Cardiac septum (tissue), 1 donor: ENCODE measurements at places on chromosomes 5 and 9. TPM values are rescaled to one million over a fixed set of nuclear protein-coding genes. Genes with fewer than 3 reads are reported as not detected.

DNA sequence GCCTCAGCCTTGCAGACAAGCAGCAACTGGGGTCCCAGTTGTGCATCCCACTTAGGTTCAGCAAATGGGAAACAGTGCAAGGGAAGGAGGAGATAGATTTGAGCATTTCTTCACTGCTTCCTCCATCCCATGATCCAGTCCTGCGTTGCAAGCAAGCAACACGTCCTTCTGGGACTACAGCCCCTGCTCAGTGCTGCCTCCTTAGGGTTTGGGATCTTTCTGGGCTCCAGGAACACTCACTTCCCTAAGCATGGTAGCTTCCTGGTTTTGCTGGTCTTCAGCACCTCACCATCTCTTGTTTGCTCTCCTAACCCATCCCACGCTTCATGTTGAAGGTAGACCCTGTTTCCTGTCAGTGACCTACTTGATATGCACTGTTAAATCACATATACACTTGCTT lies 444.7 kb downstream of the MED10 start:
- no peak for DNase-seq

GRCh38 chr9:119255116-119255515 lies 114.1 kb downstream of the BRINP1 start:
- no peak for DNase-seq

The TAF1L gene
- not detected for total RNA-seq

DNA sequence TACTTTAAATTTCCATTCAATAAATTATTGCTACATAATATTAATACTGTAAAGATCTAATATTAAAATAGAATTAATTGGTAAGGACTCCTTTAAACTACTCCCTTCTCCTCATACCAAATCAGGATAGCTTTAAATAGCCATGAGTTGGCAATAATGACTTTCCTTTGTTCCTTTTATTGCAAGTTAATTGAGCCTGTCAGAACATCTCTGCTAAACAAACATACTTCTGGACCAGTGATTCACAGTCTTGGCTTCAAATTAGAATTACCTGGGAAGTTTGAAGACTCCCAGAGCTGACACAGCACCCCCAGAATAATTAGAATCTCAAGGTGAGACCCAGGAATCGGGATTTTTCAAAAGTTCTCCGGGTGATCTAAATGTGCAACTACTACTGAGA lies 18.7 kb downstream of the C5orf58 start:
- DNase-seq, result no peak

DNA sequence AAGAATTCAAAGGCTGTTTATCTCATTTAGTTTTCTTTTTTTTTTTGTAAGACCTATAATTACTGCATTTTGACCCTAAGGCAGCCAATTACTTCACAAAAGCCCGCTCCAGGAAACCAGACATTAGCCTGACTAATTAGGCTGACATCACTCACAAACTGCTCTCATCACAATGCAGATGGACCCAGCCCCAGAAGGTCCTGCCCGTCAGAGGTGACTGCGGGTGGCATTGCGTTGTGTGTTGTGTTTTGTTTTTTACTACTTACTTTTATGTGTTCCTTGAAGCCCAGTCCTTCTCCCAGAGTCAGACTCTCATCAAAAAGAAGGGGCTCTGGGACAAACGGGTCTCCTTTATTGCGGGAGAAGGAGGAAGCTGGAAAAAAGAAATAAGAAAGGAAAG lies 172.2 kb downstream of the HSD17B3 start:
- no peak for DNase-seq

DNA sequence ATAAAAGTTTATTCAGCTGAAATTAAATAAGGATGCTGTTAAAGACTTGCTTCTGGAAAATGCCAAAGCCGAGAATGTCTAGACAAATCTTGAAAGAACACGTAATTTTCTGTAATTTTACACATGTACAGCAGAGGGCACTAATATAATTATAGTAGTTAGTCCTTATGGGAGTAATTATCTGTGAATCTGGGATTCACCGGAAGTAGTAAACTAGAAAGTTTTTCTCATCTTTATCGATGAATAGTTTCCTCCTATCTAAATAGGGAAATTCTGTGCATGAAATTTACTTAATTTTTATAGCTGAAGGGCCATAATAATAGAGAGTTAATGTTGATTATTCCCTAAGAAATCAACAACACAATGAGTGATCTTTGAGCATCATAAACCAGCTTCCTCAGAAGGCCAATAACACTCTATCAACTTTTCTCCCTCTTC lies 18.4 kb upstream of the CNTLN start:
- DNase-seq, result no peak

- DNase-seq, result no peak
These were observed 32.6 kb upstream of the PRRC2B start for GRCh38 chr9:131361202-131361833.

DNA sequence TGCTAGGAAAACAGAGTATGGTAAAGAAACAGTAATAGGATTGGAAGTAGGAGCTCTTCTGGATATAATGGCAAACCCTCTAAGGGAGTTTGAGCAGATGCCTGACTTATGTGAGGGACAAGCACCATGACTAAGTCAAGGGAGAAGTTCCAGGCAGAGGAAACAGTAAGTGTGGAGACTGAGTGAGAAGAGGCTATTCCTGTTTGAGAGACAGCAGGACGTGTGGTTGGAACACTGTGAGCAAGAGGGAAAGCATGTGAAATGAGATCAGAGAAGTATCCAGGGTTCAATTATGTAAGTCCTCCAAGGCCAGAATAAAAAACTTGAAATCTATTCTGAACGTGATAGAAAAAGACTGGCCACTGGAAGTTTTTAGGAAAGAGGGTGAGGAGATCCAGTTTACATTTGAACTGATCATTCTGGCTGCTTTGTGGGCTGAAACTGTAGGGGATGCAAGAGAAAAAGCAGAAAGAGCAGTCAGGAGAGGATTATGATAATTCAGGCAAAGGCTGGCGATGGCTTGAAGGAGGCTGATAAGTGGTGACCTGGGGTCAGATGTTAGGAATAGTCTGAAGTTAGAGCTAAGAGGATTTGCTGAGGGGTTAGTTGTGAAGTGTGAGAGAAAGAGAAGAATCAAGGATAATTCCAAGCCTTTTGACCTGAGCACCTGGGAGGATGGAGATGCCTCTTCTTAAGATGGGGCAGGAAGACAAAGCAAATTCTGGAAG lies 19.2 kb downstream of the DMAC1 start:
- DNase-seq, result no peak

The TNFSF8 gene
- 0.86 TPM for total RNA-seq

DNA sequence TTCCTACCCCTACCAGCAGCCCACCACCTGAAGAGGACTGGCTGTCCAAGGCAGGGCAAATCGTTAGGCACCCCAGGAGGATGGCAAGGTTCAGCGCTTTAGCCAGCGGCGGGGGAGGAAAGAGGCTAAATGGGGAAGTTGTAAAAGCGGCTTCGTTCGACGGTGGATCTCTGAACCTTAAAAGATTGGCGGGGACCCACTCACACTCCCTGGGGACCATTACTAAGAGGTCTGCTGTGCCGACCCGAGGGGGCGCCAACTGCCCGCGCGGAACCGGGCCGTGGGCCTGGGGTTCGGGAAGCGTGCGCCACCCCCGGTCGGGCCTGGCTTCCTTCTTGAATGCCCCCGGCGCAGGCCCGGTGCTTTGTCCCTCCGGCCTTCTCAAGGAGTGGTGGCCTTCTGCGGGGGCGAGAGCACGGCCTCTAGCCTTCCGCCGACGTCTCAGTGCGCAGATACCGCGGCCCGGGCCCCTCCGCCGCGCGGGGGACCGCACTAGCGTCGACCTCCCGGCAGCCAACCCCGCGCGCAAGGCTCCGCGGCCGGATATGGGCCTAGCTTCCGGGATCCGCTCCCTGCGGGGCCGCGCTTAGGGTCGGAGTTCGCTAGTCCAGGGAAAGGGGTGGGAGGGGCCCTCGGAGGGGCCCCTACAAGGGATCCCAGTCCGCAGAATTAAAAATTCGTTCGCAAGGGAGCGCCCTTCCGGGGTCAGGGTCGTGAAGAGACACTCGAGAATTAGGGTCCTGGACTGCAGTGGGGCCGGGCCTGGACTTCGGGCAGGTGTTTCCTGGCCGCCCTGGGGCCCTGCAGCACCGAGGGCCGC lies 10.5 kb downstream of the NR2F1-AS1 start:
- no peak for DNase-seq

- DNase-seq, result no peak
These were observed 34.1 kb upstream of the IL31RA start for GRCh38 chr5:55817030-55817429.

GRCh38 chr5:75457691-75458090 lies 53.7 kb downstream of the CERT1 start:
- no peak for DNase-seq

GRCh38 chr5:139223481-139223880 lies 25.3 kb upstream of the SIL1 start:
- DNase-seq, result no peak

The PIP5K1B gene
- 27.1 TPM for total RNA-seq

The ZNF618 gene
- total RNA-seq, result 1.7 TPM

DNA sequence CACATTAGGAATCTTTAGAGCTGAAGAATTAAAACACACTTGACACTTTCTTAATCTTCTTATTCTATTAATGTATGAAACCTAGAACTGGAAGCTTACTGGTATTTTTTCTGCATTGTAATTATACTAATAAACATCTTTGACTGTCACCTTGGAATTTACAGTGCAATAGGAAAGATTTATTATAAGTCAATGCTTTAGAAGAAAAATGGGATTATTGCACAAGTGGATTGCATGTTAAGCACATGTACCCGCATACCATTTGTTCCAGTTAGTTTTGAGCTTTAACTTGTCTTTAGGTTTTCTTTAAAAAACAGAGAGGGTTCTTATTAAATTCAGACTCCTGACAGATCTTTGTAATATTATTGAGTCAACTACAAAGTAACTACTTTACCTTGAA lies 278.5 kb downstream of the CCDC171 start:
- no peak for DNase-seq

The SH3TC2 gene
- total RNA-seq, result 2.5 TPM

GRCh38 chr9:575139-575538 lies 266.4 kb upstream of the DMRT1 start:
- DNase-seq, result no peak
